ENCODE measurements at places on chromosomes 3 and 15. TPM values are rescaled to one million over a fixed set of nuclear protein-coding genes. Genes with fewer than 3 reads are reported as not detected.

DNA sequence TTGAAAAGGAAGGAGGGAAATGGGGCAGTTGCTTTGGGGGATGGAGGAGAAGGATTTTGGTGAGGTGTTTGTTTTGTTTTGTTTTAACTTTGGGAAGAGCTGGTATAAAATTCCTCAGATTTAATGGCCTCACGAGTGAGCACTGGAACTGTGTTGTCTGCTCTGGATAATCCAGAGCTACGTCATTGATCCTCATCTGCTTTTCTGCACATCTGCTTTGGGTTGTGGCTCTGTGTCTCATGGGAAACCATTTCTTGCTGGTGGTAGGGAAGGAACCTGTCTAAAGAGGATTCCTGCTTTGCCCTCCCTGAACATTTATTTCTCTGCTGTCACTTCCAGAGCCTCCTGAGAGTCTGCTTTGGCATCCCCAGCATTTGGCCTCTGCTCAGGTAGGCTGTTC lies 3.1 kb downstream of the SNRK start:
- DNase-seq, result no peak

- DNase-seq, result no peak
These were observed 9.5 kb downstream of the GORASP1 start for GRCh38 chr3:39097716-39098472.

GRCh38 chr3:57974796-57975388 lies 33.3 kb upstream of the FLNB start:
- DNase-seq, result no peak

GRCh38 chr15:36358094-36358493 lies 221.3 kb upstream of the CDIN1 start:
- DNase-seq, result no peak

DNA sequence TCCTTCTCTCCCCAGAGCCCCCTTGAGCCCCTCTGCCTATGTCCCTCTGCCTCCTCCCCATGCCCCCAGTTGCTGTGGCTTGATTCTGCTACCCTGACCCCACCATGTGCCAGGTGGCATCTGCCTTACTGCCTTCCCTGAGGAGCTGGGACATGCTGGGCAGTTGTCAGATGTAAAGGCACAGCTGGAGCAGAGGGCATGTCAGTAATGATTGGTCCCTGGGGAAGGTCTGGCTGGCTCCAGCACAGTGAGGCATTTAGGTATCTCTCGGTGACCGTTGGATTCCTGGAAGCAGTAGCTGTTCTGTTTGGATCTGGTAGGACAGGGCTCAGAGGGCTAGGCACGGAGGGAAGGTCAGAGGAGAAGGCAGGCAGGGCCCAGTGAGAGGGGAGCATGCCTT lies 3.5 kb upstream of the PPCDC start:
- DNase-seq, result no peak

- no peak for DNase-seq
These were observed 96.7 kb downstream of the SV2B start for GRCh38 chr15:91196768-91197167.

DNA sequence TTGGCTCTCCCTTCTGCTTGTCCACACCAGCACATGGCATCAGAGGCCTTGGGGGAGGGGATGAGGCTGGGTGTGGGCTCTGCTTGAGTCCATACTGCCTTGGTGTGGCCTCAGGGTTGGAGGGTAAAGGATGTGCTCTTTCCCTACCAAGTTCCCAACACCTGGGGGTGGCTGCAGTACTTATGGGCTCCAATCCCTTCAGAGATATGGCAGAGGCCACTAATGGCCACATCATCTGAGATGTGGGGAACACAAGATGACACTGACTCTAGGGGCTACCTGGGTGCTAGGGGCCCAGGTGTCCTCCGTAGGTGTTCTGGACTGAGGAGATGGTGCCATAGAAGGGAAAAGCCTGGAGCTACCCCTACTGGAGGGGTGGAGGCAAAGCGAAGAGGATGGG lies 6.9 kb downstream of the CXCR6 start:
- no peak for DNase-seq

- no peak for DNase-seq
These were observed 24.0 kb upstream of the SPTBN5 start for GRCh38 chr15:41917767-41918430.

DNA sequence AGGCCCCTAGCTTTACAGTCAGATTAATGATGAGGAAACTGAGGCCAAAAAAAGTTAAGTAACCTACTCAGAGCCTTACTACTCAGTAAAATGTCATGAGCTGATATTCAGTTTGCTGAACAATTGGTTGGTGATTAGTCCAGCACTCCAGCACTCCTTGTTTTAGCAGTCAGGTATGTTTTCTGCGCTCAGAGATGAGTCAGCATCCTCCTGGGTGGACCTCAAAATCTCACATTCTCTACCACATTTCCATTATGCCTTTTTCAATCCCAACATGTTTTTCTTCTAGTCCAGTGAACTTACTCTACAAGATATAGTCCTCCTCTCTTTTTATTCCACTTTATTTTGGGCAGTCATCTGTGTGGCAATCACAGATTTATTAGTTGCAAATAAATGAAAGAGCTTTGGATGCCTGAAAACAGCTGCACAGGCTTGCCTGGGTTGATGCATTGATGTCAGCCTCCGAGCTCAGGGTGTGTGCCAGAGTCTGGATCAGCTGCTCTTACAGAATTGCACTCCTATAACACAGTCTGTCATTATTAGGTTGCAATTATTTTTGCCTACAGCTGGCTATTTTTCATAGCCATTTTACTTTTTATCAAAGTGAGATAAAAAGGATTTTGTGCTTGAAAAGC lies 133.2 kb downstream of the ARPP21 start:
- no peak for DNase-seq

DNA sequence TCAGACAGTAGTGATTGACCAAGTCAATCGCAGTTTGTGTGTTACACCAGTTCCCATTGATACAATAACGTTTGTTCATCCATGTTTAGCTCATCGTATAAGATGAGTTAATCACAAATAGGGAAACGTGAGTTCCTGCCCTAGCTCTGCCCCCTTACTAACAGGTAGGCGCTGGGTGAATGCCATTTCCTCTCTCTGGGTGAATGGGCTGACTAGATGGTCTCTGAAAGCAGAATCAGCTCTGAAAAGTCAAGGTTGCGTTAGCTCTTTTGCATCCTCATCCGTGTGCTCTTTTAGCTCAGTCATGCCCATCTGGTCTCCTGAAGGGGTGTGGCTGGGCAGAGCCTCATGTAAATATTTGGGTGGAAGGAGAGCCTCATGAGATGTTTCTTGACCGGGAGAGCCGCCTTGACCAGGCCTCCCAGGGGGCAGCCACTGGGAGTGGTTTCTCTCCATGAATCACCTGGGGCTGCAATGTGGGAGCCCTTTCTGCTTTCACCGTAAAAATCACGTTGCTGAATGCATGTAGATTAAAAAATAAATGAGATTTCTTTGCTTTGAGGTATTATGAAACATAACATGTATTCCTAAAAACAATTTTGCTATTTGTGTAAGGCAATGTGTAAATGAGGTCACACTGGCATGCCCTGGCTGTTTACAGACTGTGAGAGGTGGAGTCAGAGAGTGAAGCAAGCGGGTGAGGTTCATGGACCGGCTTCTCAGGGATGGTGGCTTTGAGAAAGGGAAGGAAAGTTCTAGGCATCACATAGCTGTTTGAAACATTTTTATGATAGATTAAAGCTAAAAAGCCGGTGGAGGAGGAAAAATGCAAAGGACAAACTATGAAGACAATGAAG lies 108.4 kb upstream of the RASGRP1 start:
- DNase-seq, result peak; percentile 60

DNA sequence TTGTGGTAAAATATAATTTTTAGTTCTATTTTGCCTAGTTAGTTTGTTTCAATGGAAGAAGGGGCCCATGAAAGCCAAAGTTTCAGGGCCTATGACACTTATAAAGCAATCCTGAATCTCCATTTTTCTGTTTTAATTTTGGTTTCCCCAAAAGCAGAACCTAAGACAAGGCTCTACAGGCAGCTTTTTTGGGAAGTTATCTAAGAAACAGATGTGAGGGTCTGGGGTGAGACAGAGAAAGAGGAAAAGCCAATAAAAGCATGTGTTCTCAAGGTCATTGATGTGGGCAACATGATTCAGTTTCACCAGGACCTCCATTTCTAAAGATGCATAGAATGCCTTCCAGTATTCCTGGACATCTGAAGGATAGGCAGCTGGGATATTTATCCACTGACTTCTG lies 598.5 kb downstream of the PDCD6IP start:
- no peak for DNase-seq

GRCh38 chr3:61820306-61820992 lies 259.1 kb downstream of the PTPRG start:
- no peak for DNase-seq

DNA sequence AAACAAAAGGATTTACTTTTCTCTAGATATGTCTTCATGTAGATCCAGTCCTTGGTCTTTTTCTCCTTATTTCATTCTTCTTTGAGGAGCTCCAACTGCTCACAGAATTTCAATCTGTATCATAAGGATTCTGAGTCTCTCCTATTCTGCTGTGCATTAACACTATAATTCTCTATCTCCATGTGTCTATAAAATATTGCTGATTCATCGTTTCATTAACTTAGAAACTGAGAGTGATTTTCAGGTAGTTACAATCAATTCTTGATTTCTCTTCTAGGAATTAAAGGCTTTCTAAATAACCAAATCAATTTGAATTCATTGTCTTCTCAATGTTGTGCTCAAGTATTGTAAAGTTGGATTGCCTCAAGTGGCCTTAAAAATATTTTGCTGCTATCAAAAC lies 651.5 kb upstream of the CADM2 start:
- DNase-seq, result no peak

DNA sequence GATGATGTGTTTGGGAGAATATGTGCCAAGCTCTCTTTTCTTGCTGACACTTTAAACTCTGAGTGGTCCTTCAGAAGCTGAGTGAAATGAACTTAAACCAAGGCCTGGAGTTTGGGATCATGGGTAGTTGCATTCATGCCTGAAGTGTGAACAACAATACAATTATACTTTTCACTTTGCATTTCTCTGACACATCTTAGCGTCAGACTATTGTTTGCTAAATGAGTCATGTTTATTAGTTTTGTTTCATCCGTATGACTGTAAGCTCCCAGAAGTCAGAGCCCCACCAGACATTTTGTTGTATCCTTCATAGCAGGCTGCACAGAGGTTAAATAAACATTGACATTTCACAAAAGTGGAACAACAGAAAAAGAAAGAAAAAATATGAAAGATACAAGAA lies 542.6 kb downstream of the TUSC7 start:
- no peak for DNase-seq

DNA sequence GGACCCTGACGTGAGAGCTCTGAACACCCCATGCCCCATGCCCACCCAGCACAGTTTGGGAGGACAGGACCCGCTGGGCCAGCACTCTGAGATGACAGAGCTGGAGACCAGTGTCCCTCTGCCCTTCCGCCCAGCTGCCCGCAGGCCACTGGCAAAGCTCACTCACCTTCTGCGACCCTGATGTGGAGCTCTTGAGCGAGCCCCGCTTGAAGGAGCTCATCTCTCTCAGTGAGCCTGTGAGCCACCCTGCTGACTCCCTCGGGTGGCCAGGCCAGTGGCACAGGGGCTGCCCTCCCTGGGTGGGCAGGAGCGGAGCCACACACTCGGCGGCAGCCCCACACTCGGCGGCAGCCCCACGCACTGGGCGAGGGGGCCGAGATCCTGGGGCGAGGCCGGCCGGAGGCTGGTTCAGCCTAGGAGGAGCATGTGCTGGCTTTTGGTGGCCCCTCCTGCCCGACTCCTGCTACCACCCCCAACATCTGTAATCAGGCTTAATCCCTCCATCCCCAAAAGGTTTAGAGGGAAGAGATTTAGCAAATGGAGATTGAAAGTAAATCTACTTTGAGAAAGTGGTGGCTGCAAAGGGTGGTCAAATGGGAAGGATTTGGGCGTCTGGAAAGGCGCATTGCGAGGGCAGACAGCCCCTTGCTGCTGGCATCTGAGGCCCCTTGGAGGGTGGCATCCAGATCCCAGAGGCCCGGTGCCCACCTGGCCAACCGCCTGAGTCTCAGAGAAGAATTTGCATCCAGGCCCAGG lies 59.4 kb upstream of the TRPM1 start:
- DNase-seq, result no peak

DNA sequence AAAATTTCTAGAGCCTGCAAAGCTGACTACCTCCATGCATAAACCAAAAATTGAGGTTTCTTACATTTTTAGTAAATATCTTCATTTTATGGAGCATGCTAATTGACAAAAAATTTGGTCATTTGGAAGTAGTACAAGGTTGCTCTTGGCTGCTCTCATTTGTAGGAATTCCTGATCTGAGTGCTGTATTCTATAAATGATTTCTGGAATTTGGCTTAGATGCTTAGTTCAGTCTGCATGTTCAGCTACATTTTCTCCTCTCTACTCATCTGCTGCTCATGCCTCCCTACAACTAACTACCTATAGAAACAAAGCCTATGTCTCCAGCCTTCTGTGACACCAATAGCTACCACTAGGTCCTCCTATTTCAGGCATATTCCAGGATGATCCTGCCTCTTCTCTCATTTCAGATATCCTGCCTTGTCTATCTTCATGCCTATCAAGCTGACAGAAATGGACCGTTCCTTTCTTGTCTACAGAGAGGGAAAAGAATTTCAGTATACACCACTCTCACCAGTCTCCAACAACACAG lies 901.1 kb downstream of the TBL1XR1 start:
- DNase-seq, result no peak

DNA sequence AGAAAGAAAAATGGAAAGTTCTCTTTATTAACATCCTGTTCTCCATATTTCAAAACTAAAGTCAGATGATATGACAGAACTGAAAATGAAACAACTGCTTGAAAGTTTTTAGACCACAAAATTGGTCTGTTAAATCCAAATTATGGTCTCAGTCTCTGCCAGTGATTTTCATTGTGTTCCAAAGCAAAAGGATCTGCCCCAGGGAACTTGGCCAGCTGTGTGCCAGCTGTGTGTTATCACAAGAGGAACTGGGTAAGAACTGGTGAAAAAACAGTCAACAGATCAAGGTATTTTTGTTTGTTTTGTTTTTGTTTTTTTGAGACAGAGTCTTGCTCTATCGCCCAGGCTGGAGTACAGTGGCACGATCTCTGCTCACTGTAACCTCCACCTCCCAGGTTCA lies 323.3 kb downstream of the CTNNB1 start:
- no peak for DNase-seq

- peak; percentile 39 for DNase-seq
These were observed 89.4 kb upstream of the ICE2 start for GRCh38 chr15:60568301-60568742.

- no peak for DNase-seq
These were observed 34.9 kb downstream of the DCLK3 start for GRCh38 chr3:36729204-36730056.

GRCh38 chr3:60289341-60290121 lies 961.7 kb downstream of the FHIT start:
- DNase-seq, result no peak

DNA sequence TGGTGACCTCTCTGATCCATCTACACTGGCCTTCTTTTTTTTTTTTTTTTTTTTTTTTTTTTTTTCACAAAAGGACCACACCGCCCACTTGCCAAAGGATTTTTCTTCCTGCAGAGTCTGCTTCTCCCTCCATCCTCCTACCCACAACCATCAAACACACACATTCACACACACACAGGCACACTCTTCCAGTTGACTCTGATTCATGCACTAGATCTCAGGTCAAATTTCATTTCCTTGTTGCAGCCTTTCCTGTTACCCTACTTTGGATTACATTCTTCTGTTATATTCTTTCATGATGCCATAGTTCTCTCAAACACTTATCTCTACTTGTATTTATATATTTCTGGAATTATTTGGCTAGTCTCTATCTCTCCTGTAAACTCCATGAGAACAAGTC lies 133.9 kb downstream of the STAC start:
- no peak for DNase-seq

The NAALADL2 gene
- total RNA-seq, result 0.60 TPM

The PATL2 gene
- 16.1 TPM for total RNA-seq

The GJD2 gene
- total RNA-seq, result not detected

The FETUB gene
- not detected for total RNA-seq

The NR2E3 gene
- total RNA-seq, result not detected

The SERPINI2 gene
- total RNA-seq, result not detected

The CCR1 gene
- total RNA-seq, result 0.67 TPM

The ATR gene
- 39.0 TPM for total RNA-seq
